ENCODE measurements at places on chromosomes 13 and 19.

GRCh38 chr19:33388231-33388724 lies 14.8 kb downstream of the CEBPG start:
- no peak for DNase-seq

DNA sequence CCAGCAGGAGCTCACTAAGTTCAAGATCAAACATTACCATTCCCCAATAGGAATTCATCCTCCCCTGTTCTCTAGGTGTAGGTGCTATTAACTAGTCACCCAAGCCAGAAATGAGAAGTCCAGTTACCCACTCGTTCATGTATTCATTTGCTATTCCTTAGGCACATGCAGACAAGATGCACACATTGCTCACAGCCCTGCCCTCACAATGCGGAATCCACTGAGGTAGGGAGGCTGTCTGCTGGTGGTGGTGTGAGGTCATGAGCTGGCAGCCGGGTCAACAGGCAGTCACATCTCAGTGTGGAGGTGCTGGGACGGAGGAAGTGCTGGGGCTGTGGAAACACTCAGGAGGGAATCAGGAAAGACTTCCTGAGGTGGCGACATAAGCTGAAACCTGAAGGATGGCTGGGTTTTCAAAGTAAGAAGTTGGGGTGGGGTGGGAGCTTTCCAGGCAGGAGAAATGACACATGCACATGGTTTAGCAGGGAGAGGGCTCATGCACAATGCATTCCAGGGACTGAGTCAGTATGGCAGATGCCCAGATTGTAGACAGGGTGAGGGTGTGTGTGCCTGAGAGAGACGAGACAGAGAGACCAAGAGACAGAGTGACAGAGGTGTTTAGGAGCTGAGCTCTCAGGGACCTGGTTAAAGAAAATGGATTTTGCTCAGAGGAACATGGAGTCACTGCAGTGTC lies 117.6 kb downstream of the USP12 start:
- DNase-seq, result peak; percentile 63

DNA sequence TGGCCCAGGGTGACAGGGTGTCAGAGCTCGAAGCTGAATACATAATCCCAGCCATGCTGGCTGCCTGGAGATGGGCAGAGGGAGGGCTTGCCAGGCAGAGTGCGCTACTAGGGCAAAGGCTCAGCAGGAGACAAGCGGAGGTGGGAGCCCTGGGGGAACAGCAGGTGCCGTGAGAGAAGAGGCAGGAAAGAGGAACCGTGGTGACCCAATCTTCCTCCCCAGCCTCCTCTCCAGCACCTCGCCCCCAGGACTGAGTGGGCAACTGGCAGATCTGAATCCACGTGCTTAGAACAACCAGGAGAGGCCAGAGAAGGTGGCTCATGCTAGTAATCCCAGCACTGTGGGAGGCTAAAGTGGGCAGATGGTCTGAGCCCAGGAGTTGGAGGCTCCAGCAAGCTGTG lies 11.0 kb upstream of the CCL25 start:
- DNase-seq, result no peak

DNA sequence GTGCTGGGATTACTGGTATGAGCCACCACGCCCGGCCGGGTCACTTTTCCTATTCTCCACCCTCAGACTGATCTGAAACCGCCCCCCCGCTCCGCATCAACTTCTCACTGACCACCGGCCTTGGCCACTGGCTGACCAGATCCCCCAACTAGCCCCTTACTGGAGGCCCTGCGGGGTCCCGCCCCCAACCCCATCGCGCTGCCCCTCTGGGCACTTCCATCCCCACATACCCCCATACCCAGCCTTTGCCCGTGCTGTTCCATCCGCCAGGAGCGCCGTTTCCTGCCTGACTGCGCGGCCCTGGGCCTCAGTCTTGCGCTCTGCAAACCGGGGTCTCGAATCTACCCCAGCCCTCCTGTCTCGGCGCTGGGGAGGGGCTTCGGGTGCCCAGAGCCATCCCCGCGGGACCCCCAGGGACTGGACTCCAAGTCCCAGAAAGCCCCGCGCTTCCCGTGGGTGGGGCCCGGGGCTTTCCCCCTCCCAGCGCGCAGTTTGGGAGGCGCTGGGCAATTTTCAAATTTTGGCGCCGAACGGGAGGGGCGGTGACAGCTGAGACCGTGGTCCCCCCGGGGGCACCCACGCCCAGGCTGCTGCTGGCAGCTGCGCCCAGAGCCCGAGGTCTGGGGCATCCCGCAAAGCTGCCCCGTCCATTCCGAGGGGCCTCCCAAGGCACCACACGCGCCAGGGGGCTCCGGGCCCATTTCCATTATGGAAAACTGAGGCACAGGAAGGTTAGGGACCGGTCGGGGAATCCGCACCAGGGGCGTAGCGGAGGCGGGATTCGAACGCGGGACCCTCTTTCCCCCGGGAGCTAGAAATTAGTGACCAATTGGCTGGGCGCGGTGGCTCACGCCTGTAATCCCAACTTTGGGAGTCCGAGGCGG lies 5.2 kb upstream of the LMNB2 start:
- DNase-seq, result peak; percentile 92

Measured in SJSA1 (cell line).